Suprapubic skin (tissue), 4 donors: ENCODE measurements at places on chromosomes 3 and 15. TPM values are rescaled to one million over a fixed set of nuclear protein-coding genes. Genes with fewer than 3 reads are reported as not detected.

GOLGA8S gene
- not detected for total RNA-seq

TRIM42 gene
- total RNA-seq, result not detected

SUCNR1 gene
- 2.2 TPM for total RNA-seq

CHL1 gene
- 39.5 TPM for total RNA-seq

DNA sequence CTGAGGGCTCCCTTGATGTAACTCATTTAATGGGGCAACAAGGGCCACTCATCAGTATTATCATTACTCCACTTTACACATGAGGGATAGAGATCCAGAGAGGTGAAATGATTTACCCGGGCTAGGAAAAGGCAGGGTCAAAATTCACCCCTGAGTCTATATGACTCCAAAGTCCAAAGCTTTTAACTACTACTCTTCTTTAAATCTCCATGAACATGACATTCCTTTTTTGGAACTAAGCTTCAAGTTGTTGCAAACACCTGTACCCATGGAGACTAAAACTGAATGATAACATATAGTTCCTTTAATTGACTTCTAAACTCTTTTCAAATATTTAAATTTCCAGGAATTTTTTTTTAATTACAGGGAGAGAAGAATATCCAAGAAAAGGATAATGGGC, 292.9 kb upstream of the GADL1 start:
- peaks cover 3% of the 10 kb centered on the region for H3K4me1 ChIP-seq
- H3K27me3 ChIP-seq, result no peaks in the 10 kb centered on the region
- no peak overlapping the region for H3K4me3 ChIP-seq
- no peaks in the 10 kb centered on the region for H3K36me3 ChIP-seq

- H3K4me1 ChIP-seq, result peaks cover 43% of the 10 kb centered on the region
- DNase-seq, result no peak
- H3K36me3 ChIP-seq, result peaks cover 34% of the 10 kb centered on the region
- no peak overlapping the region for H3K27ac ChIP-seq
- H3K27me3 ChIP-seq, result no peaks in the 10 kb centered on the region
Observed at GRCh38 chr3:30693470-30694120, 87.2 kb downstream of the TGFBR2 start.

GRCh38 chr3:153973722-153974265, 147.4 kb upstream of the ARHGEF26 start:
- H3K36me3 ChIP-seq, result no peaks in the 10 kb centered on the region
- H3K4me3 ChIP-seq, result no peak overlapping the region
- H3K27ac ChIP-seq, result no peak overlapping the region

GRCh38 chr3:72560846-72561675, 287.2 kb downstream of the SHQ1 start:
- no peaks in the 10 kb centered on the region for H3K36me3 ChIP-seq
- no peak overlapping the region for H3K27ac ChIP-seq
- DNase-seq, result no peak
- H3K27me3 ChIP-seq, result no peaks in the 10 kb centered on the region
- H3K4me3 ChIP-seq, result no peak overlapping the region
- no peaks in the 10 kb centered on the region for H3K4me1 ChIP-seq

GRCh38 chr3:4687167-4687566, 194.0 kb downstream of the ITPR1 start:
- DNase-seq, result no peak
- no peak overlapping the region for H3K27ac ChIP-seq
- H3K4me1 ChIP-seq, result peaks cover 5% of the 10 kb centered on the region
- H3K36me3 ChIP-seq, result peaks cover 22% of the 10 kb centered on the region
- H3K27me3 ChIP-seq, result no peaks in the 10 kb centered on the region

GRCh38 chr3:151992326-151993041, 119.0 kb downstream of the SUCNR1 start:
- H3K36me3 ChIP-seq, result no peaks in the 10 kb centered on the region
- H3K4me1 ChIP-seq, result no peaks in the 10 kb centered on the region
- no peak overlapping the region for H3K4me3 ChIP-seq
- no peaks in the 10 kb centered on the region for H3K27me3 ChIP-seq
